GM23248 (cell line): ENCODE measurements at places on chromosomes 3 and 15. TPM values are rescaled to one million over a fixed set of nuclear protein-coding genes. Genes with fewer than 3 reads are reported as not detected.

DNA sequence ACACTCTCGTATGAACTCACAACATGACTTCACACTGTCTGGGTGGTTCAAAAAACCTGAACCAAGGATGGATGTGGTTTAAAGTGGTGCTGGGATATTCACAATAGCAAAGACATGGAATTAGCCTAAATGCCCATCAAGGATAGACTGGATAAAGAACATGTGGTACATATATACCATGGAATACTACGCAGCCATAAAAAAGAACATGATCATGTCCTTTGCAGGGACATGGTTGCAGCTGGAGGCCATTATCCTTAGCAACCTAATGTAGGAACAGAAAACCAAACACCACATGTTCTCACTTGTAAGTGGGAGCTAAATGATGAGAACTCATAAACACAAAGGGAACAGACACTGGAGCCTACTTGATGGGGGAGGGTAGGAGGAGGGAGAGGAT is 3.3 kb upstream of the PRSS50 start:
- DNase-seq: no peak

GRCh38 chr3:22122567-22122966 is 371.6 kb upstream of the ZNF385D start:
- DNase-seq: no peak

DNA sequence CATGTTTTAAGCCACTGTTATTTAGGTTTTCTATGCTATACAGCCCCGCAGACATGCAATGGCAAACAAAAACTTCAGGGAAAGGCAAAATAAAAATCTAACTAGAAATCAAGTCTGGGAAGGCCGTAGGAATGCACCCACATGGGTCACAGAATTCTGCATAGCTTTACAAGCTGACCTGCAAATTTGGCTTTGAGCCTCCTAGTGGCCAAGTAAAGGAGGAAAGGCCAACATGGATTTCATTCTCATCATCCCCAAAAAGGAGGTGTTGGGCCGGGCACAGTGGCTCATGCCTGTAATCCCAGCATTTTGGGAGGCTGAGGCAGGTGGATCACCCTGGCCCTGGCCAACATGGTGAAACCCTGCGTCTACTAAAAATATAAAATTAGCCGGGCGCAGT is 124.3 kb downstream of the FBLN2 start:
- DNase-seq: peak; percentile 44

MIX23 gene
- total RNA-seq: 12.3 and 33.1 TPM in 2 replicates

SLC25A20 gene
- total RNA-seq: 22.0 and 26.2 TPM in 2 replicates
